ENCODE measurements at places on chromosomes 3 and 15.

DNA sequence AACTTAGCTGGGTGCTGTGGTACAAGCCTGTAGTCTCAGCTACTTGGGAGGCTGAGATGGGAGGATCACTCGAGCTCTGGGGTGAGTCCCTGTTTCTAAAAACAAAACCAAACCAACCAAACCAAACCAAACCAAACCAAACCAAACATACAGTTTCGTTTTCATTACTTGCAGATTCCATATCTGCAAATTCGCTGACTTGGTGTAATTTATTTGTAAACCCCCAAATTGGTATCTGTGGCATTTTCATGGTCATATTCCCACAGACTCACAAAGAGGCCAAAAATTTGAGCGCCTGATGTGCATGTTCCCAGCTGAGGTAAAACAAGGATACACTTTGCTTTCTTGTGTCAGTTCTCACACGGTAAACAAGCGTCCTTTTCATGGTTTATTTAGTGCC is 1138.3 kb downstream of the ROBO1 start:
- no peak for DNase-seq

DNA sequence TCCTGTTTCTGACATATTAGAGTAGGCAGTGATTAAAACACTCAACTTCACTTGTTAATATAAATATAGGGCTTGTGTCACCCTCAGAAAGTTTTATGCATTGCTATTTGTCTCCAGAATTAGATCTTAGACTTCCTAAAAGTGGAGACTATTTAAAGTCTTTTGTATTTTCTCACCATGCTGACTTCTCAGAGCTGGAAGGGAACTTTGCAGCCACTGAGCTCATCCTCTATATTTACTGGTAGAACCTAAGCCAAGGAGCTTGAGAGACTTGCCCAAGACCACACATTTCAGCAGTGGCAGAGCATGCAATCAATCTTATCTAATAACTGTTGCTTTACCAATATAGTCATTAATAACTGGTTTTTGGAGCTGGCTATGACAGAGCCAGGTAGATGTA is 53.2 kb downstream of the STAC start:
- no peak for DNase-seq

DNA sequence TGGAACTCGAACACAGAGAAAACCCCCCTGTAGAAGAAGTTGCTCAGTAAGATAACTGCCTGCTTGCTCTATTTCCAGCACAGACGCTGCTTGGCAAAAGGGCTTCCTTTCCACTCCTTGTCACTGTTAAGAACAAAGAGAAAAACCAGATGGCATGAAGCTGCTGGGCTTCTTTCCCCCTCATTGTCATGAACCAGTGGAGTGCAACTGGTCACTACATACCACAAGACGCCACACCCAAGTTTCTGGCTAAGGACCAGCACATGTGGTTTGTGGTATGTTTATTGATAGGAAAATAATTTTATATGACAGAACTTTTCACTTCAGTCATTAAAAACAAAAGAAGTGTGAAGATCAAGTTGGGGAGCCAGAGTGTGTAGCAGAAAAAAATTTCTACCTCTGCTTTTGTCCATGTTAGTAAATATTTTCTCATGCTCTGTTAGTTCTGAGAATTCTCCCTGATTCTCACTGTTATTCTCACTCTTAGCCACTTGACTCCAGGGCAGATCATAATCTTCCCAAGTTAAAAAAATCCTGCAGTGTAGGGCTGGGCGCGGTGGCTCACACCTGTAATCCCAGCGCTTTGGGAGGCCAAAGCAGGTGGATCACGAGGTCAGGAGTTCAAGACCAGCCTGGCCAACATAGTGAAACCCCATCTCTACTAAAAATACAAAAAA is 37.9 kb downstream of the CLK3 start:
- no peak for DNase-seq

- DNase-seq = no peak
These were observed 83.8 kb upstream of the FNDC3B start for GRCh38 chr3:171955598-171955997.

DNA sequence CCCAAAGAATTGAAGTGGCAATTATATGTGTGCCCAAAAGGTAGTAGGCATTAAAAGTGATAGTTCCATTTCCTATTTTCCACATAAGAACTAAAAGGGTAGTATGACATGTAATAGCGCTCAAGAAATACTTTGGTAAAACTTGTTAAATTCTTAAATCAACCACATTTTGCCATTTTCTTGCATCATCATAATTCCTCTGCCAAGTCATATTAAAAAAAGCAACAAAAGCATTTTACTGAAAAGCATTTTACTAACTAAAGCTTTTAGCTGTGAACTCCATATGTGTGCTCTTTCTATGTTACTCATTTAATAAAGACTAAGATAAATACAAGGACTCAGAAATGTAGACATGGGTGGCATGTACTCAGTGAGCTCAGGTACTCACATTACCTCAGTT is 70.1 kb downstream of the GPR160 start:
- no peak for DNase-seq

GRCh38 chr15:61921093-61921492 is 139.2 kb downstream of the VPS13C start:
- DNase-seq = no peak

Data from caudate nucleus (tissue), 63 donors.